ENCODE measurements at places on chromosomes 3 and 15. TPM values are rescaled to one million over a fixed set of nuclear protein-coding genes. Genes with fewer than 3 reads are reported as not detected.

GRCh38 chr15:74318376-74319137 lies 48.9 kb downstream of the CYP11A1 start:
- peak; percentile 41 for DNase-seq

GRCh38 chr3:148631124-148631903 lies 66.4 kb upstream of the AGTR1 start:
- DNase-seq, result no peak

DNA sequence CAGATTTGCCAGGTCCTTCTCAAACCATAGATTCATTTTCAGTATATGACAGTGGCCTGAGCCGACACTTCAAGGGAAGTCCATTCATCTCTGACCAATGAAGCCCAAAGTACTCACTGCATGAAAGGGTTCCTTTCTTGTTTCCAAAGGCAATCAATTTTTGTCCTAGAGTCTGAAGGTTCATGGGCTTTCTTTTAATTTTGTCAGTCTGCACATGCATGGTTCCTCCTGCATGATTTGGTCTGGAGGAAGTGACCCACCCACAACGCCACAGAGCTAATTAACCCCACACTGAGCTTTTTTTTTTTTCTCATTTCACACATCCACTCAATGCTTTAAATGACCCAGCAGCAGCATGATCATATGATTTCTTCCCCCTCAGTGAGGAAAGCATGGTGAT lies 216.4 kb downstream of the TIGIT start:
- no peak for DNase-seq

DNA sequence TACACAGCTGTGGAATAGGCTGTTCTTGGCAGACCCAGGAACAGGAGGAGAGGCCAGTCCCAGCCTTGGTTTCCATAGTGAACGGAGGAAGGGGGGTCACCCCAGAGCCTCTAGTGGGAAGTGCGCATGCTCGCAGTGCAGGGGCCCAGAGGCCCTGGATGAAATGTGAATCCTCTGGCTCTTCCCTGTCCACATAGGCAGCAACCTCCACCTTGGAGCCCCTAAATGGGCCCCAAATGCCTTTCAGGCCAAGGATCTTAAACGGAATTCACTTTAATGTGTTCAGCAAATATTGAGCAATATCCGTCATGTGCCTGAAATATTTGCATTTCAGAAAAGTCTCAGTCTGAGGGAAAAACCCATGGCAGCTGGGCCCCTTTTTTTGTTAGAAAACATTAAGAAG lies 3.3 kb upstream of the NDN start:
- DNase-seq, result peak; percentile 53

- DNase-seq, result no peak
Observed at GRCh38 chr3:52682016-52682415, 3.7 kb downstream of the PBRM1 start.

- no peak for DNase-seq
Observed at GRCh38 chr15:70342554-70343548, 245.1 kb upstream of the TLE3 start.

- no peak for DNase-seq
Observed at GRCh38 chr15:39934397-39935071, 619 bp downstream of the EIF2AK4 start.

DNA sequence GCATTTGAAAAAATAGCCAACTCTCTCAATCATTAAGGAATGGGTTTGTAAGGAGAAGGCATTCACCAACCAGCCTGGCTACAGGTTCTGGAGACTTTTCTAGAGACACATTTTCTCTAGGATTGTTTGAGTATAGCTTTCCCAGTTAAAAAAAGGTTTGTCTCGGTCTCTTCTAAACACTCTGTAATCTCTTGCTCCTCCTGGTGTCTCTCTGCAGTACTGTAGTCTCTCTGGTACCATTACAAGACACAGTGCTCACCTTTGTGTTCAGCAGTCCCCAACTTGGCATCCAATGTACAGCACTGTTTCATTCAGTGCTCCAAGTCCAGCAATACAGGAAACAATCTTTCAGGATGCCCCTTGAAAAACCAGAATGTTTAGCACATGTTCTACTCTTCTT lies 534.4 kb downstream of the ZNF385D start:
- DNase-seq, result no peak

- DNase-seq, result no peak
Observed at GRCh38 chr3:12679468-12679867, 15.6 kb upstream of the RAF1 start.

- no peak for DNase-seq
Observed at GRCh38 chr3:154235330-154235729, 89.0 kb downstream of the DHX36 start.

DNA sequence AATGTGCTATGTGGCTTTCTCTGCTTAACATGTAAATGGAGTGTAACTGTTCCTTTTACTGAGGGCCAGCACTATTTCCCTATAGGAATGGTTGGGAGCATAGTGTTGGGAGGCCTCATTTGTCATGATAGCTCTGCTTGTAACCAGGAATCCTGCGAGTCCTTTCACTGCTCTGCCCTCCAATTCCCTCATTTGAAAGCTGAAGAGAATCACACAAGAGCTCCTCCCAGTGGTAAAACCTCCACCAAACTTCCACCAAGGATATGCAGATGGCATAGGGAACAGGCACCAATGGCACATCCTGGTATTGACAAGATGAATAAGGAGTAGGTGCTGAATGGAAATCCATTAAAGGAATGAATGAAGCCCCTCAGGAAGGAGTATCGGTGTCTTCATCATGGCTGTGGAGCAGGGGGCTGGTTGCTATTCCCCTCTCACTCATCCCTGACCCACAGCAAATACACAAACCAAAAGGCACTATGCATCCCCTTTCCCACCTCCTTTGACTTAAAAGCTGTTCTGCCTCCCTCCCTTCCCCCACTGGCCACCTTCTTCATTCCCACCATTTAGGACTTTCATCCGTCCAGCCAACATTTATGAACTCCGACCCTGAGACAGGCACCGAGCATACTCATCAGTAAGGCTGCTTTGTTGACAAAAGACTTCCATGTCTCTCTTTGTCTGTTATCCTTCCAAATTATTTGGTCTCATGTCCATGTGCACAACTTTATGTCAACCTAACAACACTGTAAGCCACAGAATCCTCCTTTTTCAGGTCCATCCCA lies 560.8 kb downstream of the FOXP1 start:
- DNase-seq, result no peak

GRCh38 chr3:55795746-55796145 lies 308.6 kb upstream of the WNT5A start:
- no peak for DNase-seq

- no peak for DNase-seq
Observed at GRCh38 chr15:47720555-47720954, 3.2 kb downstream of the SEMA6D start.

DNA sequence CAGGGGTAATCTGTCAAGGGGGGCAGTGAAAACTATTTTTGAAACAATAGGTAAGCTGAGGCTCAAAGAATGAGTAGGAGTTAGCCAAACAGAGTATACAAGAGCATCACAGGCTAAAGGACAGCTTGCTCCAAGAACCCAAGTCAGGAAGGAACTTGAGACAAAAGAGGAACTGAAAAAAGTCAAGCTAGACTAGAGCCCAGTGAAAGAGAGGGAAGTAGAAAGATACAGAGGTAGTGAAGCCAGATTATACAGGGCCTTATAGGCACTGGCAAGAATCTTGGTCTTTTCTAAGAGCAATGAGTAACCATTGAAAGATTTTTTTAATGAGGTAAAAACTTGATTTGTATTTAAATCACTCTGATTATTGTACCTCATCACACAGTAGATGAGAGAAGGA lies 69.9 kb downstream of the FILIP1L start:
- no peak for DNase-seq

DNA sequence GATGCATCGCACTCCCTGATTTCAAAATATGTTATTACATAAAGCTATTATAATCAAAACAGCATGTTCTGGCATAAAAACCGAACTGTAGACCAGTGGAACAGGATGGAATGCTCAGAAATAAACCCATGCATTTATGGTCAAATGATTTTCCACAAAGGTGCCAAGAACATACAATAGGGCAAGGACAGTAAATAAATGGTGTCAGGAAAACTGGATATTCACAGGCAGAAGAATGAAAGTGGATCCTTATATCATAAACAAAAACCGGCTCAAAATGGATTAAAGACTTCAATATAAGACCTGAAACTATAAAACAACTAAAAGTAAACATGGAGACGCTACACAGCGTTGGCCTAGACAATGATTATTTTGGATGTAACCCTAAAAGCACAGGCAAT lies 22.6 kb downstream of the USP50 start:
- no peak for DNase-seq

- DNase-seq, result no peak
Observed at GRCh38 chr3:183991403-183991802, 26.3 kb downstream of the ABCC5 start.

DNA sequence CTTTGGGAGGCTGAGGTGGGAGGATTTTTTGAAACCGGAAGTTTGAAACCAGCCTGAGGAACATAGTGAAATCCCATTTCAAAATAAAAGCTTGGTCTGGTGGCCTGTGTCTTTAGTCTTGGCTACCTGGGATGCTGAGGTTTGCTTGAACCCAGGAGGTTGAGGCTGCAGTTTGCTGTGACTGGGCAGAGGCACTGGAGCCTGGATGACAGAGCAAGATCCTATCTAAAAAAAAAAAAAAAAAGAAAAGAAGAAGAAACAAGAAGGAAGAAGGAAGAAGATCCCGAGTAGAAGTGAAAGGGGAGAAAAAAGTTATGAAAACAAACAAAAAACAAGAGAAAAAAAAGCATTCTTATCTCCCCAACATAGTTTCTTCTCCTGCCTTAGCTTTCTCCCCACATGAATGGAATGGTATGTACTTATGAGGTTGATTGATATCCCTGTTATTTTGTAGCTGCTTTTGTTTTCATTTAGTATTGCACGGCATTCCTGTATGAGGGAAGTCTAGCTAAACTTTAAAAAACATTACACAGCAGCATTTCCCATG lies 42.4 kb downstream of the TMEM40 start:
- no peak for DNase-seq

- no peak for DNase-seq
Observed at GRCh38 chr3:159252772-159253384, 451.0 kb downstream of the MFSD1 start.

GRCh38 chr15:80893777-80894176 lies 95.8 kb downstream of the MESD start:
- no peak for DNase-seq

- DNase-seq, result no peak
Observed at GRCh38 chr3:41362638-41363559, 163.6 kb downstream of the CTNNB1 start.

DNA sequence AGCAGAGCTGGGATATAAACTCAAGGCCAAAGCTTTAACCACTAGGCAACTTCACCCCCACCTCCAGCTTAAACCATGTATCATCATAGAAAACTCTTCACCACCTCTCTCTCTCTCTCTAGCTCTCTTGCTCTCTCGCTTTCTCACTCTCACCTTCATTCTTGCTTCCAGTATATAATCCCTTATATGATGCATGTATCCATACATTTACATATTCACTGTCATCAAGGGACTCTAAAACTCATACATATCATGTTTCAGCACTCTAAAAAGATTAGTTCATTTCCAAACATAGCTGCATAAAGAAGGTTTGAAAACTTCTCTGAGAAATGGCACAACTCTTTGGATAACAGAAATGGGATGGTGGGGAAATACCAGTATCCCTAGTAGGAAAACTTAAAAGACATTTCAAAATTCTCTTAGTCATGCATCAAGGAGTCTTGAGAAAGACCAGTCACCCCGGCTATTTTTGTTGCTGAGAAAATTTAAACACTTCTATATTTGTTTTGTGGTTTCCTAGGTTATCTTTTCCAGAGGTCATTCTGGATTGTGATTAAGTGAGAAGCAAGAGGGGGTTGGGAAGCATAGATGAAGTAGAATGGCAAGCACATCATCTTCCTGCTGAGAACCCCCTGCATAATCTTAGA lies 447.8 kb upstream of the THBS1 start:
- DNase-seq, result no peak

DNA sequence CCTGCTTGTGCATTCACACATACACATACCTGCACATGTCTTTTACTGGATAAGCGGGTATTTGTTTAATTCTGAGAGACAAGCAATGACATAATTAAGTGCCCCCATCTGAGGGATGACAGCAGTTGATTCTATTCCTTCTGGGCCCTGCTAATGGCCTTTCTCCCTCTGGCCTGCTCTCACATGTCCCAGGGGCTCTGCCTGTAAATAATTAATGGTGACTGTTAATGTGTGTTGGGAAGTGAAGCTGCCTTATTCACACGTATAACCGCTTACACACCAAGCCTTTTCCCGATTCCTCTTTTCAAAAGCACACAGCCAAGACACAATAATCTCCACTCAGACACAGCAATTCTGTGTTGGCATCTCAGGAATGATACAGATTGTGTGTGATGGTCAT lies 47.8 kb downstream of the LRRK1 start:
- DNase-seq, result no peak

GRCh38 chr3:12195231-12195630 lies 36.5 kb upstream of the TIMP4 start:
- no peak for DNase-seq

DNA sequence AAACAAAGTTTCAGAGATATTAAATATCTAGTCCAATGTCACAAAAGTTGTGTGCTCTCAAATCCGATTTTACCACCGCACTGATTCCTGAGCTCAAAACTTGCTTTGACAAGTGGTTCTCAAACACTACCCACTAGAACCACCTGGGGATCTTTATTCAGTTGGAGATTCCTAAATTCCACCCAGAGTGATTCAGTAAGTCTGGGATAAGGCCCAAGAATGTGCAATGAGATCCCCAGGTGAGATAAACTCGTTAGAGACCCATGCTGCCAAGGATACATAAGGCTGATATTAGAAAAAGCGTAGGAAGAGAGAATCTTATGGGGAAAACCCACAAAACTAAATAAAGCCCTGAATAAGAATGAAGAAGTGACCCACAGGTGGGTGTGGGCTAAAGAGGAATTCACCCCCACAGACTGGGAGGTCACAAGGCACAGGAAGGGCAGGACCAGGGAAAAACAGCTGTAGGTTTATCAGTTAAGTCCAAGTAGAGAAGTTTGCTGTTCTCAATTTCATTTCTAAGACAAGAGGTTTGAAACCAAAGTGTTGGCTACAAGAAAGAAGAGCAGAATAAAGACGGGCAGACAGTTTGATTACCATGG lies 11.5 kb upstream of the RPS17 start:
- no peak for DNase-seq

- DNase-seq, result no peak
Observed at GRCh38 chr15:34185666-34186065, 24.2 kb downstream of the KATNBL1 start.

DNA sequence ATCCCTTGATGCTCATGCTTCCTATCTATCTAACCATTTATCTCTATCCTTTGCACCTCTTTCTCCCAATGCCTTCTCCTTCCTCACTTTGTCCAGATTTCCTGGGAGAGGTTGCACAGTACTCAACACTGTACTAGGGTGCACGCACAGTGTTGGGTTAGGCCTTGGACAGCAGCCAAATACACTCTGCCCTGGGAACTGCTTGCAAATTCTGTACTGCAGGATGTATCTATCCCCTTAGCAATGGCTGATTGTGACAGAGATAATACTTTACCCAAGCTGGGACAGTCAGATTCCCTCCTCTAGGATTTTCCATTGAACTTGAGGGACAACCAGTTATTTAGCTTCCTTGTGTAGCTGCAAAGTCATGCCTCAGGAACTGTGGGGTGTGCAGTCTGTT lies 113.3 kb downstream of the IL20RB start:
- DNase-seq, result no peak

Gene EPHB1
- total RNA-seq, result 0.83 TPM

Gene TTLL13
- not detected for total RNA-seq

Gene GABRB3
- 1.7 TPM for total RNA-seq

Gene MCTP2
- total RNA-seq, result 241 TPM

Gene HTR3E
- total RNA-seq, result not detected

Gene PRR23B
- not detected for total RNA-seq

Gene IP6K1
- total RNA-seq, result 54.7 TPM

Gene P2RY13
- 1.7 TPM for total RNA-seq

Gene RARB
- total RNA-seq, result 4.1 TPM

Gene COL6A6
- not detected for total RNA-seq

Gene KLHL40
- total RNA-seq, result not detected

Gene TAMM41
- total RNA-seq, result 24.1 TPM
